GF-D8 (cell line): ENCODE measurements at places on chromosomes 5 and 9.

GRCh38 chr9:19231126-19231903, 822 bp downstream of the DENND4C start:
- no peak for DNase-seq

- no peak for DNase-seq
These were observed 46.5 kb downstream of the NKD2 start for GRCh38 chr5:1054799-1055775.

GRCh38 chr5:109656829-109657228, 32.9 kb upstream of the MAN2A1 start:
- peak; percentile 81 for DNase-seq

DNA sequence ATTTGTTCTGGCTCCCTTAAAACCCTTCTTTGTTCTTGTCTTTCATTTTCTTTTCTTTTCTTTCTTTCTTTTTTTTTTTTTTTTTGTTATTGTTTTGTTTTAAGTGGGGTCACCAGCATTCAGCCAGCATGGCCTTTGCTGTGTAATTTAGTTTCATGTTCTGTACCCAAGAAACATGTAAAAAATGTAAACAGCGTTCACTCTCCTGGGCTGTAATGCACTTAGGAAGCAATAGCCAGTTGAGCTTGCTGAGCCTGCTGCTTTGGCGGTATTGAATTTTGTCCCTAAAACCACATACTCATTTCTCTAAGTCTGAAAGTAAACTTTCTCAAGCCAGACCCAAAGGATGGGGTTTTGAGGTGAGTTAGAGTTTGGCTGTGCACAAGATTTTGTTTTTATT, 158.6 kb downstream of the PAPPA start:
- no peak for DNase-seq

- no peak for DNase-seq
These were observed 188.4 kb downstream of the TSSK1B start for GRCh38 chr5:113246361-113246870.

DNA sequence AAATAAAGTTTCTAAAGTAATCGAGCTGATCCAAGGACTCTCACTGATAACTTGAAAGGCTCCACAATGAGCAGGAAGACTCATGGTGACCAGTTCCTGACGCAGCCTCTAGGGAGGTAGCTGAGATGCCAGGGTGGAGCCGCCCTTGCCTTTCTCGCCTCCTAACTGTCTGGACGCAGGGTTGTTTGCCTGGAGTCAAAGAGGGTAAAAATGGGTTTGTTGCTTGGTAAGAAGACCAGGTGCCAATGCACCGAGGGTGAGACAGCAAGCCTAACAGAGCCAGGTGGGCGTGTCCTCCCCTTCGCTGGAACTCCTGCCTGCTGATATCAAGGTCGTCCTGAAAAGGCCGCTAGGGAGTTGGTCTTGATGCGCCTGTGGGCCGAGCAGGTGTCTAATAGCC, 48.6 kb upstream of the FCN1 start:
- no peak for DNase-seq

DNA sequence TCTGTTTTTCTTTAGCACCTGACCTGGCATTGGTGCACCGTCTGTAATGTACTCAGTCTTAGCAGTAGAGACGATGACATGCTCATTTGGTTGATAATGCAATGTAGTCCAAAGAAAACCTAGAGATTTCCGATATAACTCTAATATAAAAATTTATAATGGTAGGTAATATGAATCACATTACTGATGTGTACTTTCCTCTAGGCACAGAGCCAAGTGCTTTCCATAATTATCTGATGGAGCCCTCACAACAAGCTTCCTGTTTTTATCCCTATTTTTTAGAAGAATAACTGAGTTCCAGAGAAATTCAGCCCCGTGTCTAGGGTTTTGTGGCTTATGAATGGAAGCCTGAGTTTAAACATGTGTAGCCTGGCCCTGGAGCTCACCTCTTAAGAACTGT, 53.7 kb downstream of the KDM4C start:
- DNase-seq, result no peak

- DNase-seq, result peak; percentile 18
These were observed 43.2 kb upstream of the IER5L start for GRCh38 chr9:129221233-129221632.

DNA sequence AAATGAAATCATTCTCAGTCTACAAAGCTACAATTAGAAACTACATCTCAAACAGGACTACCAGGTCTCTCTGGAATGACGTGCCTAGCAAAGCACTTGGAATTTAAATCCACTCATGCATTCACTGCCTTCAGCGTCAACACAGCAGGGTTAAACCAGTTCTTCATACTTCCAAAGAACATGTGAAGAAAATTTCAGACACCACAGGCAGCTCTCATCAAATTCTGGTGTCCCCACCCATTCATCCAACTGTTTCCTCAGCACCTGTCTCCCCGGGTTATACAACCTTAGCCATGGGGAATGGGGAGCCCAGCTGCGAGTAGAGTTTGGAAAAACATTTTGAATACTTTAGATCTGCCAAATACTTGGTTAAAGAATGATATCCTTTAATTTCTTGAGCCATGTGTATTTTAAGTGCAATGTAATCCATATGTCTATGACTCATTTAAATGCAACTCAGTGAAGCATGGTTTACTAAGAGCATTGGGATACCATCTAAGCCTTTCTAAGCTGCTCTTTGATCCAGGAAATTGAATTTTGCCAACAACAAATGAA, 17.5 kb downstream of the ADAM19 start:
- no peak for DNase-seq

DNA sequence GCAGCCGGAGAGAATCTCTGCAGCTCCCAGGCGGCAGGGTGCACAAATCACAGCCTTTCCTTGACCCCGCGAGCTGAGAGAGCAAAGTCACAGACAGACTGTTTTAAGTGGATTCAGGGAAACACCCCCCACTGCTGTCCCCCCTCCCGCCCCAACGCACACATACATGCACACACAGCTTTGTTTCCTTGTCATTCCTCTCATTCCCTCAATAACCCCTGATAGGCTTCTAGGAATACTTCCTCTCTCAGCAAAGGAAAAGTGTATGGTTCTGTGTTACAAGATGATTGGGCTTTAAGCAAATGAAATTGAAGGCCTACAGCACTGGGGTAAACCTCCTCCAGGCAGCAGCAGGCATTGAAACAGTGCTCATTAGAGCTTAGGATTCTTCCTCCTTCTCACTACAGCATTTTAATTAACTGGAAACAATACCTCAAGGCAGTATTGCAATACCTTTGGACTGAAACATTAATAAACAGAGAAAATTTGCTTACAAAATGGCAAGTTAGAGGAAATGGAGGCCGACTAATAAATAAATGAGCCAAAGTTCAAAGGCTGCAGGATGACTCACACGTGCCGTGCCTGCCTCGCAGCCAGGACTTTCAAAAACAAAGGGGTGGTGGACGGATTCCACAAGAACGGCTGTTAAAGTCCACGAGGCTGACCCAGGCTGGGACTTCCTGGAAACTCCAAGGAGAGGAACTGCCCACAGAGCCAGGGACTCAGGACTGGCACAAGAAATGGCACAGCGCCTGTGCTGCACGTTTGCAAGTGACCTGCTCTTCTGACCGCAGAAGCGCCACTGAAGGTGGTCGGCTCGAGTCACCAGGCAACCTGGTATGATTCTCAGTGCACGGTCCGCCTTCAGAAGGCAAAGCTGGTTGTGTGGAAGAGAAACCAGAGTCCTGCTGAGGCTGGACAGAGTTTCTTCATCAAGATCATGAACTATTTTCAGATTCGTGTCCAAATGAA, 236.2 kb downstream of the SYK start:
- DNase-seq, result no peak

DNA sequence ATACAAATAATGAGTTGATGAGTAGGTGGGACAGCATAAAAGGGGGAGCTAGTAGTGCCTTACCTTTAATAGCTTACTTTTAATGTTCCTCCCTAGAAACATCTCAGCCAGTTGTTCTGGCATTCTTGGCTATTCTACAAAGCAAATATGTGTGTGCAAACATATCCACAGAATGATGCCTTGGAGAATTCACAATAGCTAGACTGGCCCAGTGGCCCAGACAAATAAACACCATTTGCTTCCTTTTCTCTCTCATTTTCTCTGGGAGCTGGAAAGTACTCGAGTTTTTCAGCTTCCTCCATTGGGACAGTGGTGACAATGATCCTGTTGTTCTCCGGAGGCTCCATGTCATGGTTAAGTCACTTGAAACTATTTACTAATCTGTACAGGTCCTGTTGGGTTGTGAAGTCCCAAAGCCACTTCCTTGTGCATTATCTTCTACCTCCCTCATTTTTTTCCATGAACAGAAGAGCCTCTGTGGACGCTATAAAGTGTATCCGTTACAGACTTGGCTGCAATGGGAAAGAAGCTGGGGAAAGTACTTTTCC, 122.9 kb downstream of the DMAC1 start:
- no peak for DNase-seq

DNA sequence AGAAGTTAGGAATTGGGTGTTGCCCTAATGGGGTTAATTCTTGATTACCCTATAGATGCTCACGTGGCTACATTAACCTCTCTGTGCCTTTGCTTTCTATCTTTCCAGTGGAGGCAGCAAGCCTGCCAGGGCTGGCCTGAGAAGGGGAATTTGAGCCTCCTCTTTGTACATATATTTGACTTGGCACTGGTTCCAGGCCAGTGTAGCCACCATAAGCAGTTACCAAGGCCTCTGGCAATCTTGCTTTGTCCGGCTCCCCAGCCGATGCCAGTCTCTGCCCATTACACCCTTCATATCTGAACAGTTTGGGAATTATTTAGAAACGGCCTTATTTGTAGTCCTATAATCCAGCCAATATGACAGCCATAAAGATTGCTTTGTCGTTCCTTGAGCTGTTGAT, 58.6 kb upstream of the PPARGC1B start:
- no peak for DNase-seq

- DNase-seq, result no peak
These were observed 17.1 kb downstream of the TPPP start for GRCh38 chr5:675871-676698.

- DNase-seq, result no peak
These were observed 477.6 kb downstream of the ZSWIM6 start for GRCh38 chr5:61809651-61810050.

- no peak for DNase-seq
These were observed 1.7 kb downstream of the ENDOG start for GRCh38 chr9:128819716-128820664.

DNA sequence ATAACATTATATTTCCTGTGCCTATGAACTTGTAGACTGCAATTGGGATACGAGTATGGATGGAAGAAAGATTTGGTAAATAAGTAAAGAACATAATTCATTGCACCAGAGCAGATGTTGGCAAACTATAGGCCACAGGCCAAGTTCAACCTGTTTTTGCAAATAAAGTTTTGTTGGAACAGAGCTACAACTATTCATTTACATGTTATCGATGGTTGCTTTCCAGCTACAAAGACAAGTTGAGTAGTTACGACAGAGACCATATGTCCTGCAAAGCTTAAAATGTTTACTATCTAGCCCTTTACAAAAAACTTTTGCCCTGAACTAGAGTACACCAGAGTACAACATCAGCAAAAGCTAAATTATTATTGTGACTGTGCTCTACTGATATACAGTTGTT, 169.1 kb upstream of the DMAC1 start:
- no peak for DNase-seq

DNA sequence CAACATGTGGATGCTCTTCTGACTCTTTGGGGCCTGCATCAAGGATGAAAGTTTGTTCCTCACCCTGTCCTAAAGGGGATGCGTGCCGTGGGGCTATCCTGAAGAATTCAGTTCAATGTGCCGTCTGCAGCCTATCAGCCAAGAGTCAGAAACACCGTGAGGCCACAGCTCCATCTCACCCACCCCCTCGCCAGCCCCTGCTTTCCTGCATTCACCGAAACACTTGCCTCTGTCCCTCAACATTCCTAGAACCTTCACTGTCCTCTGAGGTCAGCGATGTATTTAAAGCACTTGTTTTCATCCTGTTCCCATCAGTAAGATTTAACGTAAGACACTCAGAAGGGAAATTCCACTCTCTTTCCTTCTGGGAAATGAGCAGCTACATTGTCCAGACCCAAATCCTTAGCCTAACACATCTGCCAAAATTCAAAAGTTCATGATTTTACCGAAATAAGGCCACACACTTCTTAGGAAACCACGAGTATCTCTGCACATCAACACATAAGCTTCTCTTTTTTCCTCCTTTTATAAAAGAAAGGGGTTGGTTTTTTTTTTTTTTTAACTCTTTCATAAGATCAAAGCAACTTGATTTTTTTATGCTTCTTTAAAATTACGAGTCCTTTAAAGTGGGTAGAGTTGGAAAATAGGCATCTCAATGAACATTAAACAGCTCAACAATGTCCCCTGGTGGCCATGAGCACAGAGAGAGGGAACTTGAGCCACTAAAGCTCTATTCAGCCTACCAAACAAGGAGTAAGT, 100.7 kb downstream of the SUSD1 start:
- DNase-seq, result no peak

GRCh38 chr9:95213117-95213516, 104.4 kb downstream of the FANCC start:
- DNase-seq, result peak; percentile 53

DNA sequence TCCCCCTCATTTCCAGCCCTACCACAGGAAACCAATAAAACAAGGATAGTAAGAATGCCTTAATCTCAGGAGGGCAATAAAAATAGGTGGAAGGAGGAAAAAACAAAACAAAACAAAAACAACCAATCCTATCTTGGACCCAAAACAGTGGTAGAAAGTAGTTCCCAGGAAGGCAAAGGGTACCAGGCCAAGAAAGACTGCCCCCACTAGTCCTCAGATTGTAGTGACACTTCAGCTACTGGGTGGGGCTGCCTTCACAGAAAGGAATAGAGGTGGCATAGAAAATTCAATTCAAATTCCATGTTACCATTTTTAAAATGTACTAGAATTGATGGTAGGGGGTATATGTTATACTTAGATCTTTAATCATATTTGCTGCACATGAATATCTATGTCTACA, 59.3 kb downstream of the DPYSL3 start:
- no peak for DNase-seq

DNA sequence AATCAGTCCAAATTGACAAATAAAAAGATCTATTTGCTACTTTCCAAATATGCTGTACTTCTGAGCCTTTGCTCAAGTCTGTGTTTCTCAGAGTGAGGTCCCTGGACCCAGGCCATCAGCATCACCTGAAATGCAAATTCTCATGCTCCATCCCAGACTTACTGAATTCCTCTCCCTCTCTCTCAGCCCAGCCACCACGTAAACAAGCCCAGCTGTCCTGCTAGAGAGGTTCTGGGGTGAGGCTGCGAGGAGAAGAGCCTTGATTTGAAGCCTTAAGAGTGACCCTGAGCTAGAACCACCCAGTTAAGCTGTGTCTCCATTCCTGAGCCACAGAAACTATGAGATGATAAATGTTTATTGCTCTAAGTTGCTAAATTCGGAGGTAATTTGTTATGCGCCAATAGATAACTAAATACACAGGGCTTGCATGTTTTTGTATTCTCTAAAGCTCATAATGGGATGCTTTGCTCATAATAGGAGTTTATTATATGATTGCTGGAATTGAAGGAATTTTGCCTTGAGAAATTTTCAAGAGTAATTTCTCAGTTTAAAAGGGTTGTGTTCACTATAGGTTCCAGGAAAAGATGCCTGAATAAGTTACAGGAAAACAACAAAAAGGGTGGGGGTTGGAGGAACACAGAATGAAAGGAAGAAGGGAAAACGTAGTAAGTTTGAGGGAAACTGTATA, 98.9 kb upstream of the SPATA31D4 start:
- no peak for DNase-seq
